ENCODE measurements at places on chromosomes 6 and 20.

- no peak for DNase-seq
Observed at GRCh38 chr6:7787137-7787608, 61.3 kb downstream of the BMP6 start.

DNA sequence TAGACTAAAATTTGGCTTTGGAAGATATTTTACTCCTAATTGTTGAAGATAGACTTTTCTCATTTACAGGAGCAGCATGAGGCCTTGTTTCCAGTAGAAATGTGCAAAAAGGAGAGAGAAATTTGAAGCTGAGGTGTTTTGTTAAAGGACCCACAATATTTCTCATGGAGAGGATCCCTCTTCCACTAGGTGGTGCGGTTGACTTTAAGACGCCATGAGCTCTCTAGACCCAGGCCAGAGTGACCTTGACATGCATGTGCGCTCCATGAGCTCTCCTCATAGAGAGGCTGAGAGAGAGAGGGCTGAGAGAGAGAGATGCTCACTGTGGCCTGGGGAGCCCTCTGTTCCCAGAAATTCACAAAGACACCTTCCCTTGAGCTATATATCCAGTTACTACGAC lies 861.2 kb upstream of the EYS start:
- no peak for DNase-seq

GRCh38 chr20:31341470-31341869 lies 26.9 kb upstream of the DEFB118 start:
- DNase-seq = no peak

GRCh38 chr6:143620447-143620846 lies 57.3 kb upstream of the PHACTR2 start:
- DNase-seq = no peak

- no peak for DNase-seq
Observed at GRCh38 chr20:18857640-18858039, 44.1 kb downstream of the SCP2D1 start.

- DNase-seq = no peak
Observed at GRCh38 chr6:129267028-129267427, 384.1 kb downstream of the LAMA2 start.

DNA sequence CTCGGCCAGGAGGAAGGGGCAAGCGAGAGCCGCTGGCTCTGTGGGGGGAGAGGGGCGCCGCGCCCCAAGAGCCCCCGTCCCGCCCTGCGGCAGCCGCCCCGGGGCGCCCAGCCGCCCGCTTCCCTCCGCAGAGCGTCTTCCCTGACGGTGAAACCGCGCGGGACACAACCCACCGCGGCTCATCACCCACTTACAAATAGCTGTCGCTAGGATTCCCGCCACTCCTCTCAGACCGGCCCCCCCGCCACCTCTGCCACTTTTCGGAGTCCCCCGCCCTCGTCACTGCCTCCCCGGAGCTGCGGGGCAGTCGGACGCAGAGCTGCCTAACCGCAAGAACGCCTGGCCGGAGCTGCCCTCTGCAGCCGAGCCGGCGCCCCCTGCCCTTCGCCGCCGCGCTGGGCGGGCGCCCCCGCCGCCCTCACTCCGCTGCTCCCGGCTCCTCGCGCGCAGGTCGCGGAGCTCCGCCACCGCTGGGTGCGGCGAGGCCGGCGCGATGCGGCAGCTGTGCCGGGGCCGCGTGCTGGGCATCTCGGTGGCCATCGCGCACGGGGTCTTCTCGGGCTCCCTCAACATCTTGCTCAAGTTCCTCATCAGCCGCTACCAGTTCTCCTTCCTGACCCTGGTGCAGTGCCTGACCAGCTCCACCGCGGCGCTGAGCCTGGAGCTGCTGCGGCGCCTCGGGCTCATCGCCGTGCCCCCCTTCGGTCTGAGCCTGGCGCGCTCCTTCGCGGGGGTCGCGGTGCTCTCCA lies at the start of gene SLC35D3:
Gene SLC35D3, plus strand, starts transcription at position 366 of the 749 bp plus-strand sequence. Its CDS starts 128 bp downstream, at position 494.
- DNase-seq = no peak

GRCh38 chr20:36268440-36269342 lies 32.4 kb downstream of the AAR2 start:
- no peak for DNase-seq

DNA sequence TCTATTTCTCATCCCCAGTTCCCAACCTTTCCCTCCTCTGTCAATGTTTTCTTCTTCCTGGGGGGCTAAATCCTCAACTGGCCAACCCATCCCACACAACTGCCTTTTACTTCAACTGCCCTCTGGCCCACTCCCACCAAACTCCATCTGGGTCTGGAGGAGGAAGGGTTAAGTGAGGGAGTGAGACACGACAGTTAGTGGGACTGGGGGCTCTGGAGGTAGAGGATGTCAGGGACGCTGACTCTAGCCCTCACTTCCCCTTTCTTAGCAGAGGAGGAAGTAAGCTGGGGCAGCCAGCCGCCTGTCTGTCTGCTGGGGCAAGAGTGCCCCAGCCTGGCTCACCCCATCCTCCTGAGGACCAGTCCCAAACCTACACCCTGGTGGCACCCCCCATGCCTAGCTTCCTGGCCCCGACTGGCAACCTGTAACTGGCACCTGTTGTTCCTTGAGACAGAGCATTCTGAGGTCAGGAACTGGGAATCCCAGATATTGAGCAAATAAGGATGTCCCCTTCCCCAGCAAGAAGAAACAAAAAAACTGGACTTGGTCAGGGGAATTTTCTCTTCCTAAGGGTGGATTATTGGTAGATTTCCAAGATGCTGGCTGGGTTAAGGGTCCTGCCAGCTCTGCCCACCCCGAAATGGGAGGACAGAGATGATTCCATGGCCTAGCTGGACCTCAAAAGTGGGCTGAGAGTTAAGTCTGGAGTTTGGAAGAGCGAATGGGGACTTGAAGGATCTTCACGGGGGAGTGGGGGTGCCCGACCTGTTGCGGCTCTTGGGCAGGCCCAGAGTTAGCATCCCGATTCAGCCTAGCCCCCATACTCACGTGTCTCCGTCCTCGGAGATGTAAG lies 971 bp downstream of the NFKBIE start:
- DNase-seq = no peak

DNA sequence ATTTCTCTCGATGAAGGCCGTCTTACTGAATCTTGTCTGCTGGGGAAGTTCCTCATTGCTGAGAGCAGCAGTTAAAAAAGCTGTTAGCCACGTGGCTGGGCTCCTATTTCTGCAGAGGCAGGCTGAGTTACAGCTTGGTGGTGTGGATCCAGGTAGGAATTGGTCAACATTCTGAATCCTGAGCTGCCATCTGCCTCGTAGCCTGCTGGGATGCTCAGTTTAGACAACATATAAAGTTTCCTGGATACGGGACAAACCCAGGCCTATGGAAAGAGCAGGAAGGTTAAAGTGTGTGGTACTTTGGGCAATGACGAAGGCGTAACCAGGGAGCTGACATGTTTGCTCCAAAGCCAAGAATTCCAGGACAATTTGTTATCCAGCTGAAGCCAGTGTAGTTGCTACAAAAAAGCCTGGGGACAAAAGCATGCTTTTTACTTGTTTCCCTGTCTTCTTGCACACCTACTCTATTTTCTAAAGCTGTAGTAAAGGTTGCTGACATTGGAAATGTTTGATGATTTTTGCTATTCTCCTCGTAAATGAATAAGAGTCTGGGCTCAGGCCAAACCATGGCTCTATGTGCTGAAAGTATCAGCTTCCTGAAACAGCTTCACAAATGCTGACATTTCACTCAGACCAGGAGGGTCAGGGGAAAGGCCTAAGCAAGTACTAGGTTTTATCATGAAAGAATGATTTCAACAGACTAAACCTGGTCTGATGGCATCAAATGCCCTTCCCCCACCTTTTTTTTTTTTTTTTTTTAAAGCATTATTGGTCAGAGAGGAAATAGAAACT lies 12.4 kb upstream of the MYLK2 start:
- DNase-seq = no peak

DNA sequence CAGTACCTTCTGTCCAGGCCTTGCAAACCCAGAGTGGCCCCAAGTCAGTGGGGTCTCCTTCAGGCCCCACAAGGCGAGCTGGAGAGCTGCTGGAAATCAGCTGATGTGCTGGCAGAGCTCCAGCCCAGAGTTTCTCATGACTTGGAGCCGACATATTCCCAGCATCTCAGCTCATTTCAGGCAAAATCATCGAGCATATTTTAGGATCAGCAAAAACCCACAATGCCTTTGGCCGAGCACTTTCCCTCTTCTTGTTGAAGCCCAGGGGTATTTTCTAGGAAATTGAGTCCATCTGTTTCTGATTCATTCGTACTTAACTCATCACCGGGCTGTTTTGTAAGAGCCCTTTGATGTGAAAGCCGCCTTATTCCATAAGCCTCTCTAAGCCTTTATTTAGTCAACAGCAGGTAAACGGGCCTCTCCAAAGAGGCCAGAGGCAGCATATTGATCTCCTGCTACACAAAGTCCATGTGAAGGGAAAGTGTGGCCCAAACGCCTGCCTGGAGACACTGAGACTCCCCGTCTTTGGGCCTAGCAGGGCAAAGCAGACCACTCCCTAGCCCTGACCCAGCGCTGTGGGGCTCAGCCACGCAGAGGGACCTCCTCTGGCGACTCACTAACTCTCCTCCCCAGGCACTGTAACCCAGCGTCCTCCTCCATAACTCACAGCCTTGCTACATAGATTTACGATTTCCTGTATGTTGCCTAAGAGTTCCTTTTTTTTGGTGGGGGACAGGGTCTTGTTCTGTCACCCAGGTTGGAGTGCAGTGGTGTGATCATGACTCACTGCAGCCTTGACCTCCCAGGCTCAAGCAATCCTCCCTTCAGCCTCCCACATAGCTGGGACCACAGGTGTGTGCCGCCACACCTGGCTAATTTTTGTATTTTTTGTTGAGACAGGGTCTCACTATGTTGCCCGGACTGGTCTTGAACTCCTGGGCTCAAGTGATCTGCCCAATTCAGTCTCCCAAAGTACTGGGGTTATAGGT lies 12.1 kb upstream of the C20orf203 start:
- DNase-seq = peak; percentile 85

- DNase-seq = no peak
Observed at GRCh38 chr20:4985658-4986057, 15.7 kb downstream of the SLC23A2 start.

GRCh38 chr6:41122918-41123317 lies 31.2 kb downstream of the TREML1 start:
- DNase-seq = no peak

All from brain pericyte (primary cell).